Effector memory CD4-positive, alpha-beta T cell (primary cell): ENCODE measurements at places on chromosomes 11 and 22.
A peak's percentile ranks its signal among the peaks of the same experiment; 100 is the strongest.

- DNase-seq, result no peak
Measured at GRCh38 chr11:123742724-123743120, 1.3 kb upstream of the ZNF202 start.

DNA sequence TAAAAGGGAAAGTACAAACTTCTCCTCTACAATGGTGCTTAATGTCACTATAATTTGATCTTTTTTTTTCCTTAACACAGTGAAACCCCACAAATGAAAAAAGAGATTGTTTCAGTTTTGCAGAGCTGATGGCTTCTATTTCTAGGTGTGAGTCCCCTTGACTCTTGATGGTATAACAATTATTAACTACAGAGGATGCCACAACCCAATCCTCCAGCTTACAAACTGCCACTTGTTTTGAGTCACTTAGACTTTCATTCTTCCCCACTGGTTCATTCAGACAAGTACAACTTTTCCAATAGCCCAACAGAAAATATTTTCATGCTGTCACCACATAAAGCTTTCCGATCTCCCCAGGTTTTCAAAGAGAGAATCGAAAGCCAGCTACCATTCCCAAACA, 812.2 kb downstream of the LRRC4C start:
- DNase-seq, result no peak

DNA sequence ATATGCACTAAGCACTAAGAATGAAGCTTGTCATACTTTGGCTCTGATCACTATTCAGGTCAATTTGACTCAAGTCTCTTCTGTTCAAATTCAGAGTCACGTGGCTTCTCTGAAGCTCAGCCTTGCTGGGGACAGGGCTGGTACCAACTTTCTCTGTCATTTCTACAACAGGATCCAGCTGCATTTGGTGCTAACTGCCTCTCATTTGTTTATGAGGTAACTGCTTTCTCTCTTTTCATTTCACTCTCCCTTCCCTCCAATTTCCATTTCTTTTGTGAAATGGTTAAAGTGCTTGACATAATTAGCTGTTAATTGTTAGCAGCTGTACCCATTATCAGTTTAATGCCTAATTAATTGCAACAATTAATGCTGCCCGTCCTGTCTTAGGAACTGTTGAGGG, 259.7 kb upstream of the PLET1 start:
- no peak for DNase-seq

- DNase-seq, result no peak
Measured at GRCh38 chr11:120985718-120986569, 38.0 kb upstream of the TBCEL start.

DNA sequence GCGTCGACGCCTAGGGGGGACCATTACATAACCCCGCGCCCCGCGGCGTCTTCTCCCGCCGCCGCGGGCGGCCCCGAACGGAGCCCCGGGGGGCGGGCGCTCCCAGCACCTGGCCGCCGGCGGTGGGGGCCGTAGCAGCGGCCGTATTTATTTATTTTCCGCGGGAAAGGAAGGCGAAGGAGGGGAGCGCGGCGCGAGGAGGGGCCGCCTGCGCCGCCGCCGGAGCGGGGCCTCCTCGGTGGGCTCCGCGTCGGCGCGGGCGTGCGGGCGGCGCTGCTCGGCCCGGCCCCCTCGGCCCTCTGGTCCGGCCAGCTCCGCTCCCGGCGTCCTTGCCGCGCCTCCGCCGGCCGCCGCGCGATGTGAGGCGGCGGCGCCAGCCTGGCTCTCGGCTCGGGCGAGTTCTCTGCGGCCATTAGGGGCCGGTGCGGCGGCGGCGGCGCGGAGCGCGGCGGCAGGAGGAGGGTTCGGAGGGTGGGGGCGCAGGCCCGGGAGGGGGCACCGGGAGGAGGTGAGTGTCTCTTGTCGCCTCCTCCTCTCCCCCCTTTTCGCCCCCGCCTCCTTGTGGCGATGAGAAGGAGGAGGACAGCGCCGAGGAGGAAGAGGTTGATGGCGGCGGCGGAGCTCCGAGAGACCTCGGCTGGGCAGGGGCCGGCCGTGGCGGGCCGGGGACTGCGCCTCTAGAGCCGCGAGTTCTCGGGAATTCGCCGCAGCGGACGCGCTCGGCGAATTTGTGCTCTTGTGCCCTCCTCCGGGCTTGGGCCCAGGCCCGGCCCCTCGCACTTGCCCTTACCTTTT, at the start of gene EP300:
Gene EP300 (plus strand): TSS at position 570 of the 795 bp plus-strand sequence. CDS start 413 bp downstream, outside the sequence.
- DNase-seq, result peak; percentile 75

DNA sequence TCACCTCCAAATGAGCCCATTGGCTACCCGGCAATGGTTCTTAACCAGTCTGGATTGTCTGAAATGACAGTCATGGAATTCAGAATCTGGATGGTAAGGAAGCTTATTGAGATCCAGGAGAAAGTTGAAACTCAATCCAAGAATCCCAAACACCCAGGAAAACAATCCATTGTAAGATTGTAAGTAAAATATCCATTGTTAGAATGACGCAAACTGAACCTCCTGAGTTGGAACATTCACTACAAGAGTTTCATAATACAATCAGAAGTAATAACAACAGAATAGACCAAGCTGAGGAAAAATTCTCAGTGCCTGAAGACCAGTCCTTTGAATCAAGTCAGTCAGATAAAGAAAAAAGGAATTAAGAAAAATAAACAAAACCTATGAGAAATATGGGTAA, 22.1 kb downstream of the OR8G5 start:
- DNase-seq, result no peak

- DNase-seq, result no peak
Measured at GRCh38 chr11:77353131-77353530, 51.6 kb upstream of the GDPD4 start.

DNA sequence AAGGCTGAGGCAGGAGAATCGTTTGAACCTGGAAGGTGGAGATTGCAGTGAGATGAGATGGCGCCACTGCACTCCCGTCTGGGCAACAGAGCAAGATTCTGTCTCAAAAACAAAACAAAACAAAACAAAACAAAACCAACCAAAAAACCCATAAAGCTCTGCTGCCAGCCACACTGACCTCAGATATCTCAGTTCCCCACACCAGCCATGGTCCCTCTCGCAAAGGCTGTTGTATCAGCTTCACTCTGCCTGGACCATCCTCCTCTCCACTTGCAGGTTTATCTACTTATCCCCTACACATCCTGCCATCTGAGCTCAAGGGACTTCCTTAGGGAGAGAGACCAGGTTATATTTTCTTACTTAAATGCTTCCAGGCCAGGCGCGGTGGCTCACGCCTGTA, 11.1 kb downstream of the BACE1-AS start:
- DNase-seq, result no peak

- DNase-seq, result no peak
Measured at GRCh38 chr11:10477690-10478046, 22.6 kb downstream of the AMPD3 start.

DNA sequence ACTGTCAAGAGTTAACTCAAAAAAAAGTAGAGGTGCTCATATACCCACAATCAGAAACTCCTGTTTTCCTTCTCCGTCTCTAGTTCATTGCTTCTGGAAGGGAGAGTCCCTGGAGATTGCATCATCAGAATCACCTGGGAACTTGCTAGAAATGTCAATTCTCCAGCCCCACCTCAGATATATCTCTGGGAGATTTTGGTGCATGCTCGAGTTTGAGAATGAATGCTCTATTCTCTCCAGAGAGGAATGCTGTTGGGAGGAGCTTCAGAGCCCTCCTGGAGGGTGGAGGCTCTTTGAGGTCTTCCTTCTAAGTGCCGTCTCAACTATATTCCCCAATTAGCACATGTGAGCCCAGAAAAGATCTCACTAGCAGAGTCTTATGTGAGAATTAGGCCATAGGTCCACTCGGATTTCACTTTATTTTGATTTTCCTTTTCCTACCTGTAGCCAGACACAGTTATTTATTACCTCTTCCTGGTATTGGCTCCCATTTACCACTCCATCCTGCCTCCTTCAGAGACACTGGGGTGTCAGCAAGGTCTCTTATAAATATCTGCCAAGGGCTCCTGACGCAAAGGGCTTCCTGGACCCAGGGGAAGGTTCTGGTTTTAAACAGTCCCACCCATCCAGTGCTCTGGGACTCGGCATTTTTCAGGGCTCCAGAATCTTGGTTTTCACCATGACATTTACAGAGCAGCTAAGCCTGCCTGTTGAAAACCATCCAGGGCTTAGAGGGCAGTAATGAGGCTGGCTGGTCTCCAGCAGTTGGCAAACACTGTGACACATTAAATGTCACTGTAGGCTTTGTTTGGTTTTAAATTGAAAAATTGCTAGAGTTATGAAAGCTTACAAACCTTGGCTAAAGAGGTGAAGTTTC, 136.2 kb downstream of the CD44 start:
- DNase-seq, result no peak

DNA sequence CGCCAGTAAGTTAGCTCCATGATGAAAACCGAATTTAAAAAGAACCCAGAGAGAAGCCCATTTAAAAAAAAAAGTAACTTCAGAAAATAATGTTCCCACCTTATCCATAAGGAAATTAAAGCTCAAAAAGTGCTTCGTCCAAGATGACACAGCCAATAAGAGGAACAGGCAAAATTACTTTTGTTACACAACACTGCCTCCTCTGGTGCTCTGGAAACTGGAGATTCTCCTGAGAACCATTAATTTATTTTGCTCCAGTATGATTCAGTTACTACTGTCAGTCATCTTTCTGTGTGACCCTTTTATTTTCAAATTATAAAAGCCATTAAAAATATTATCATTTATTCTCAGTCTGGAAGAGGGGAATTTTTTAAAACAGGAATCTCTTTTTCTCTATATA, 2.0 kb downstream of the IFT27 start:
- DNase-seq, result no peak

- peak; percentile 25 for DNase-seq
Measured at GRCh38 chr11:124740277-124740882, 638 bp downstream of the NRGN start.
